Umbilical cord (tissue), 2 donors: ENCODE measurements at places on chromosomes 11 and 22.

- no peak for DNase-seq
These were observed 12.7 kb upstream of the RGL4 start for GRCh38 chr22:23678133-23678532.

- no peak for DNase-seq
These were observed 147.0 kb downstream of the TBC1D22A start for GRCh38 chr22:46909237-46910030.

DNA sequence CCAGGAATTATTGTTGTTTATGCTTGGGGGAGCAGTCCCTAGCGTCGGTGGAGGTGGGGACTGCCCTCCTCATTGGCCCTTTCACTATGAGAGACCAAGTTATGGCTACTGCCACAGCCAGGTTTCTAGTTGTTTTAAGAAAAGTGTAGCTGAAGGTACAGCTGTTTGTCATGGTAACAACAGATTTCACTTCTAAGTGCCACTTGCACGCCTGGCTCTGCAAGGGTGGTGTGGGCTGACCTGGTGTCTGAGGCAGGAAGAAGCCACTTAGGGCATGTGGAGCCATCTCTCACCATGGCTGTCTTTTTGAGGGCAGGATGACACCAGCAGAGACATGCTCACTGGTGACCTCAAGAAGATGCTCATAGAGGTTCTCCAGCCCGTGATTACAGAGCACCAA lies 46.3 kb upstream of the MPEG1 start:
- no peak for DNase-seq

DNA sequence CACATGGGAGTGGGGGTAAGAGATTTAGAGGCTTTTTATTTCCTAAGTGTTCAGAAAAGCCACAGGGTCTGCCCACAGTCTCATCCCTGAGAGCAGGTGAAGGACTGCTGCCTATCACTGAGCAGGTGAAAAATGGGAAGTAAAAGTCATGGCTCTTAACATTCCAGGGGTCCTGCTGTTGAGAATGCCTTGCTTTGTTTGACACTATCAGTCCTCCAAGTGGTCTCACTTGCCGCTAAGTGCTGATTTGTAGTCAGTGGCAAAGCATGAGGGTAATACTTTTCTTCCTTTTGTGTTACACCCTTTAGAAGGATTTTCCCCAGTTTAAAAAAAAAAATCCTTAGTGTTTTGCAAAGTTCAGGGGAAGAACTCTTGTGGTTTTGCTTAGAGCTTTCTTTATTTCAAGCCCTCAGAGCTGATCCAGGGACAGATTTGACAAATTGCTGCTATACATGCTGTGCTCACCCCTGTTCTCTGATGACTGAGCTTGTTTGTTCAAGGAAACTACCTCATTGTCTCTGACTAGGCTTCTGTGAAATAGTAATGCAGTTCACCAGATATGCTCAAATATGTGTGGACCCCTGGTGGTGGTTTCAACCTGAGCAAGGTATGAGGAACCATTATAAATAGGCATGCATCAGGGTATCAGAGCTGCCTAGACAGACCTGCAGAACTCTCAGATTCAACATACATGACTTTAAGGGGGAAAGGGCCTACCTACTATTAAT lies 141.0 kb downstream of the ARHGAP42 start:
- DNase-seq = peak; percentile 35

DNA sequence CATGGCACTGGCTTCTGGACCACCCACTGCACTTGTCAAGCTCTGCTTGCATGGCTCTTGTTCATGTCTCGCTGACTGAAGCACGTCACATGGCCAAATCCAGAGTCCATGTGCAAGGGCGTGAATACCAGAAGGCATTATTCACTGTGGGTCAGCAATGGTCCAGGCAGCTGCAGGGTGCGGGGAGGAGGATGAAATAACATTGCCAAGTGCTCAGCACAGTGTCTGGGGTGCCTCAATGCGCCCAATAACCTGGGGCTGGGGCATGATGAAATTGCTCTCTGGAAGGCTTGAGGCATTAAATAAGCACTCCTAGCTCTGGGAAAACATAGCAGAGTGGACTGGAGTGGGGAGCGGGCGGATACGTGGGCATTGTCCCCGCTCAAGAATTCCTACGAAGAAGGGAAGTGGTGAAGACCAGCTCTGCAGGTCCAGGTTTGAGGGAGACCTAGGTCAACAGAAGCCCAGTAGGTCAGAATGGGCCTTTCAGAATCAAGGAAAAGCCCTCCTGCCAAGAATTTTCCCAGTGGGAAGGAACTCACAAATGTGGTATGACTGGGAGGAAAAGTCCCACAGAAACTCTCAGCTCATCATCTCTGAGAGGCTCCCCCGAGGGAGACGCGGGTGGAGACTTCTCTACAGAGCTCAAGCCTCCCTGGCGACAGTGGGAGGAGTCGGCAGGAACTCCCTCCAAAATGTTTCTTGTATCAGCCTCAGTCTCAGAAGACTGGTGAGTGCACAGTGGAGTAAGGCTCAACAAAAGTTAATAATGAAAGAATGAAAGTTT lies 15.3 kb upstream of the ACCSL start:
- DNase-seq = peak; percentile 67

DNA sequence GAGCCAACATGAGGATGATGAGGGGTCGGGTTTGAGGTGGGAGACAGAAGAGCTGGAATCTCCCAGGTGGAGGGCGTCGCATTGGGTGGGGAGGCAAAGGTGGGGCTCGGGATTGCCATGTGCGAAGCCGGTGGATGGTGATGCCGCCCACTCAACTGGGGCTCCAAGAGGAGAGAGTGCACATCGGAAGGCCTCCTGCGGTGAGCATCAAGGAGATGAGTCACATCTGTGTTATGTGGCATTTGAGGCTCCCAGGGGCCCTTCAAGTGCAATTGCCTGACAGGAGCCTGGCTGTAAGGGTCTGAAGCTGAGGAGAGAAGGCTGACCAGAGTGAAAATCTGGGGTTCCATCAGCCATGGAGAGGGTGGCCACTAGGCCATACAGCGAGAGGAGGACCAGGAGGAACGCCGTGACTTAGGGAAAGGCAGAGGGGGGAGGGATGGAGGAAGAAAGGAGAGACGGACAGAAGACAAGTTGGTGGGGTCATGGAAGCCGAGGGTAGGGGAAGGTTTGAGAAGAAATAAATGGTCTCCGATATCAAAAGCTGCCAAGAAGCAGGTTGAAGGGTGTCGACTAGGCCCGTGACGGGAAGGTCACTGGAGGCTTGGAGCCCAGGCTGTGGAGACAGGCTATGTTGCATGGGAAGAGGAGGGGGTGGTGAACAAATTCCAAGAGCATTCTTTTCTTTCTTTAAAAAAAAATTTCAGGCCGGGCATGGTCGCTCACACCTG lies 21.3 kb downstream of the RASD2 start:
- no peak for DNase-seq

GRCh38 chr11:125332821-125333220 lies 163.2 kb downstream of the FEZ1 start:
- no peak for DNase-seq

DNA sequence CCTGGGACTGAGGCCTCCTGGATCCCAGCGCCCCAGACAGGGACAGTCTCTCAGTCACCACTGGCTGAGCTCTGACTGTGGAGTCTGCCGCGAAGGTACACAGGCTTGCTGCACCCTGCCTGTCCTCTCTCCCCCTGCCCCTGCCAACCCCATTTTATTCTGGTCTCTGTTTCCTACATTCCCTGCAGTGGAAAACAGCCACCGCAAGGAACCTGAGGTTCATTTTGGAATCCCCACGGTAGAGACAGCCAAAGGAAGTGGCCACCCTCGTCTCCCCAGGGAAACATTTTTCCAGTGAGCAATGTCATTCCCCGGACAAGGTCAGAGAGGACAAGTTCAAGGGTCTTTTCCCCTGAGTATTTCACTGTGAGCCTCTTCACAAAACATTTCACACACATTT lies 56.6 kb downstream of the FBXO7 start:
- no peak for DNase-seq

DNA sequence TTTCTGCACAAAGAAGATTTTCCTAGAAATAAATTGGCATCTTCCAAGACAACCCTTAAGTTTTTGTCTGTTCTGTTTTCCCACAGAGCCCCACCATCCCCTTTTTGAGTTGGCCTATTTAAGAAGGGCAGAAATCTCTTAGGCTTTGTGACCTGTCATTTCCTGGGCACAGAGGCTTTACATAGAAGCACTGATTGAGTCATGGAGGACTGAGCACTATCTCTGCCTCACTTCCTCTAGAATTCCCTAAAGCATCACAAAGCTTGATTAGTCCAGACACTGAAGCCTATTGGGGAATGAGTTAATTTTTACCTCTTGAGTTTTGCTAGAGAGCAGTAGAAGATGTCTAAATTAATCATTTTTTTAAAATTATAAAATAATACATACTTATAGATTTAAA lies 25.4 kb downstream of the TRIM44 start:
- peak; percentile 14 for DNase-seq

GRCh38 chr11:47308050-47308823 lies 38.3 kb downstream of the MADD start:
- no peak for DNase-seq

DNA sequence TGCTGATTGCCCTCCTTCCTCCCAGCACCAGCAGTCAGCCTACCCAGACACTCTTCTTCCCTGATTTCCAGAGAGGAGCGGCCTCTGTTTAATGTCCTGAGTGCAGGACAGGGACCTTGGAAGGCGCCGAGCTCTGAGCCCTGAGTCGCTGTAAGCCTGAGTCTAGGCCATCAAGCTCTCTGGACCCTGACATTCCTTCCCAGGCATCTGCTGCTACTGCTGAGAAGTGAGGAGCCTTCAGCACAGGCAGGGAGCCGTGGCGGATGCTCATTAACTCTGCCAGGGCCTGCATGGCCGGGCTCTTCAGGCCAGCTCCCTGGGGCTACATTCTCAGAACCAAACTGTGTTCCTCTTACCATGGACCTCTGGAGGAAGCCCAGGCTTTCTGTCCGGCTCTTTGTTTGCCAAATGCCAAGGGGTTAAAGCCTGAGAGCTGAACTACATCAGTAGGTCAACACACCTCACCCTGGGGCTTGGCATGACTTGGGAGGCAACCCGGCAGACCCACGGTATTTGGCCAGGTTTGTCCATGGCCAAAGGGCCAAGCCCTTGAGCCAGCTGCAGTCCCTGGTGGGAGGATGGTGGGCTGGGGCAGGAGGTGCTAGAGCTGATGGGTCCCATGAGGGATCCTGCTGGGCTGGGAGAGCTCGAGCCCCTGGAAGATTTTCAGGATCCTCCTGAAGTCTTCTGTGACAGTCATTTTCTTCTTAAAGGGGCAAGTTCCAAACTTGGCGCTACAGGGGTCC lies 721.4 kb downstream of the BRD1 start:
- no peak for DNase-seq

GRCh38 chr11:116328391-116328790 lies 444.4 kb downstream of the BUD13 start:
- DNase-seq = no peak

DNA sequence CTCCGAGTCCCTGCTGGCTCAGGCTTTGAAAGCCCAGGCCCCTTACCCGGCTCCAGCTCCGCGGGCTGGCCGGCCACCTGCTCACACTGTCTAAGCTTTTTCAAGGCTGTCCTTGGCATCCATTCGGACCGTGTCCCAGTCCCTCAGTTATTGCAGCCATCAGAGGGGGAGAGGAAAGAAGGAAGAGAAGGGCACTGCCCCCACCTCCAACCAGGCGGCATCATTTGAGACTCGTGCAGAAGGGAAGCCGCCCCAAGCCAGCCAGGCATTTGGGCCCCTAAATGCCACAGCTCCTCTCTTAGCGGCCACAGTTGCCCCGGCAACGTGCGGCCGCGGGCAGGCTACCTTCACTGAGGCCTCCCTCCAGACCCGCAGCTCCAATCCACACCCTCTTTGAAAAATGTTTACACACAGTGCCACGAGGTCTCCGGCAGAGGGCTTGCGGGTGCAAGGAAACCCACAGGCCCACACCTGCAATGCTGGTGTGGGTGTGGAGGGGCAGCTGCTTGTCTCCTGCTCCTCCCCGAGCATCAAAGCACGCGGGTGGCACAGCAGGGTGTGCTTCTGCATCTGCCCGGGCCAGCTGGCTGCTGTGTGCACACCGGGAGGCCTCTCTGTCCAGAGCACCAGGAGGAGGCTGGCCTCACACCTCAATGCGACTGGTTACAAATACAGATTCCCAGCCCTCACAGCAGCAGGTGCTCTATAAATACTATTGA lies 124.4 kb downstream of the CTTN start:
- DNase-seq = no peak

DNA sequence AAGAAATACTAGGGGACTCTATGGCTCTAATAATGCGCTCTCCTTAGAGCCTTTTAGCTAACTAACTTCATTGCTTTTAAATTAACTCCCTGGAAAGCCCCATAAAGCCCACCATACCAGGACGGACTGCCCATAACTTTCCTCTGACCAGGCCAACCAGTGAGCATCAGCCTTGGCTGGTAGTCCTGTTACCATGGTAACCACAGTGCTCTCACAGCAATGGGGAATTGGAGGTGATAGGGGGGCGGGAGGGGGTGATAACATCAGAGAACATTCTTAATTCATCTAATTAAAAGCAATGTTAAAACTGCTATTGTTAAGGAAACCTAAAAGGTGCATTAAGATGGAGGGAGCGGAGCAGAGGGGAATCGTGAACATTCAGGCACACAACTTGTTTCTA lies 27.2 kb upstream of the CHRM4 start:
- no peak for DNase-seq

DNA sequence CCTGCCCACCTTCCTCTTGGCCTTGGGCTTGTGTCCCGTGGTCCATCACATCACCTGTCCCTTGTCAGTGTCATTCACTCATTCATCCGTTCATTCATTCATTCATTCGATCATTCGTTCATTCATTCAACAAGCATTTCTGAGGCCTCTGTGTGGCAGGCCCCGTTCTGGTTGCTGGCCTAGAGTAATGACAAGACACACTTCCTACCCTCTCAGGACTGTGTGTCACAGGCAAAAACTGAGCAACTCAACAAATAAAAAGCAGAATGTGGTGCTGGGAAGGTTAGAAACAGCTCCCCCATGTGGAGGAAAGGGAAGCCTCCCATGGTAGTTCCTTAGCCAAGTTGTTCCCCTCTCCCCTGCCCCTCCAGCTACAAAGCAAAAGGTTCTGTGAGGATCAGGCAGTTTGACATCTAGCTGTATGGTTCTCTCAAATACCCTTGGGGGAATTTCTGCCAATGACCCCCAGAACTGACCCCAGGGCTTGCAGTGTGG lies 1.6 kb upstream of the OMP start:
- DNase-seq = no peak

DNA sequence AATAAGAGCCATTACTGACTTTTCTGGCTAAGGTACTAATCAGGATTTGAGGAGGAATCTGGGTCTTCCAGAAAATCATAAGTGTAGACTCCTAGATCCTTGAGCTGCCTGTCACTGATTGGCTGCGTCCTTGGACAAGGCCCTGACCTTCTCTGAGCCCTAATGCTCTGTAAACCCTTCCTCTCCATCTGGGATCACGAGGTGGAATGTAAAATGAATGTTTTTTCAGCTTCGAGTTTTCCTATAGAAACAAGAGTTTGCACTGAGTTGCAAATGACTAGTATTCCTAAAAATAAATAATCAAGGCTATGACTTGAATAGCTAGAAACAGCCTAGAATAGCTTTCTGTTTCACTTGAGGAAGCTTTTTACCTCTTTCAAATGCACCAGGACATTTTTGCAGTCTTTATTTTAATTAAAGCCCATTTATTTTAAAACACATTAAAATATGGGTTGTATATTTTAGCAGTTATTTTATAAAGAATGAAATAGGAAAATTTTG lies 1.1 kb upstream of the DIXDC1 start:
- DNase-seq = peak; percentile 91
